ENCODE measurements at places on chromosomes 1 and 21.

DNA sequence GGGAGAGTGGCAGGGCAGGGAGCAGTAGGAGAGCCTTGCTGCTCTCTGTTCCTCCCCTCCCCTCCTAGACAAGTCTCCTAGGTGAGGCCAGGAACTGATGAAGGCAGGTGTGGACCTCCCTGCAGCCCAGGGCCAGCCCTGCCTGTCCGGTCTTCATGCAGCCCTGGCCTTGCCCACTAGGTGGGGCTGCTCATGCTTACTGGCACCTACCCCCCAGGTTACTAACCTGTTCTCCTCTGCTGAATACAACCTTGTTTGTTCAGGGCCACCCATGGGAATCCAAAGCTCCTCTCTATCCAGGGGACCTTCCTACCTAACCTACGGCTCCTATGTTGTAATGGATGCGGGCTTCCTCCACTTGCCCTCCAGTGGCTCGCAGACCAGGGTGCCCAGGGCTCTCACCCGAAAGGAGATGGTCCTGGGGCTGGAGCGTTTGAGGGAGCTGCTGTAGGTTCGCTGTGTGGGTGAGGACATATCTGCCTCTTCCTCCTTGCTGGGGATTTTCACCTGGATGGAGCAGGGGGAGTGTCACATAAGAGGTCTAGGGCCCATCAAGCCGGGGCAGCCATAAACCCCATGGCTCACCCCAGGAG is 7.9 kb upstream of the TNNT2 start:
- DNase-seq: peak; percentile 34

- DNase-seq: peak; percentile 64
Observed at GRCh38 chr1:111199881-111200801, at the start of gene DENND2D. TSS of gene DENND2D (minus strand) at chr1:111200646. CDS start at chr1:111200459, 187 bp downstream.

DNA sequence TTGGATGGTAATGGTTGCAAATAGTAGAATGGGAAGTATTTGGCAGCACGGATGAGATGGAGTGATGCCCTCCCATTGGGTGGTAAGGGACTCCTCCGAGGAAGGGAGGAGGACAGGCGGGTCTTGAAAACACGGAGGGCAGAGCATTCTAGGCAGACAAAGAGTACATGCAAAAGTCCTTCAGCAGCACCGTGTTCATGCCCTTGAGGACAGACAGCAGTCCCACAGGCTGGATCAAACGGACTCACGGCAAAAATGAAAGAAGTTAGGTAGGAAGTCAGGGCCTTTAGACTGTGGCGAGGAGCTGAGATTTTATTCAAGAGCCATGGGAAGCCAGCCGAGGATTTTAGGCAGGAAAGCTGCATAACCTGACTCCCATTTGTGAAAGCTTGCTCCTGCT is 253.9 kb downstream of the RHOU start:
- no peak for DNase-seq

DNA sequence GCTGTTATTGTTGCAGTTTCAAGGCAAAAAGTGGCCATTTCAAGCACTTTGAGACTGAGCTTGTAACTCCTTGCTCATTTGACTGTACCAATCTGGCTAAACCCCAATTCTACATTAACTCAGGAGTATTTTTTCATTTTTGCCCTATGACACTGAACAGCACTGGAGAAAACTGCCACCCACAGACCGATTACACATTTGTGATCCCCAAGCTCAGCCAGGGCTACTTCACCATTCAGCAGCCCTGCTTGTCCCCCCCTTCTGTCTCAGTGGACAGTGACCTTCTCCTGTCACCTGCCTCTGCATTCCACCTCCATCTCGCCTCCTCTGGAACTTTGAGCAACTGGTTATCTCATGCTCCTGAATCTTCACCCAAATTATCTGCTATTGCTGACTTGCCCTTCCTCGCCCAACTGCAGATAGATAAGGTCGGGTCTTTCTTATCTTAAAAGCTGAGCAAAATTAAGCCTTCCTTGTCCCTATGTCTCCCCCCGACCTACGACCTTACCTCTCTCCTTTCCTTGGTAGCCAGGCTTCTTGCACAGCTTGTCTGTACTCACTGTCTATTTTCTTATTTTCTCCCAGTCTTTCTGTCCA is 25.3 kb downstream of the SPATA46 start:
- DNase-seq: no peak

- DNase-seq: no peak
Observed at GRCh38 chr1:188769936-188770335, 1707.7 kb downstream of the BRINP3 start.

DNA sequence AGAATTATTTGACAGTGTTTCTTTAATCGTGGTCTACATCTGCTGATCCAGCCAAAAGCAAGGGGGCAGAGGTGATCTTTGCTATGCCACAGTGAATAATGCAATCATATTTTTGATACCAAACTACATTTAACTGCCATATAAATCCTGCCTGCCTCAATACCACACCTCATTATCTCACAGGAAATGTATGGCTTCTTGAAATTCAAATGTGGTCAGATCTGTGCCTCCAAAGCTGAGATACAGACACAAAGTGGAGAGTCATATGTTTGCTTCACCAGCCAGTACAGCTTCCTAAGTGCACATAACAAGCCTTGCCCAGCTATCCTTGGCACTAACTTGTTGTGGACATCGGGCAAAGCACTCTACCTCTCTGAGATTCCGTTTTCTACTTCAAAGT is 250.0 kb upstream of the NFIA start:
- no peak for DNase-seq

- DNase-seq: no peak
Observed at GRCh38 chr1:220755309-220755708, 7.2 kb downstream of the MTARC2 start.

DNA sequence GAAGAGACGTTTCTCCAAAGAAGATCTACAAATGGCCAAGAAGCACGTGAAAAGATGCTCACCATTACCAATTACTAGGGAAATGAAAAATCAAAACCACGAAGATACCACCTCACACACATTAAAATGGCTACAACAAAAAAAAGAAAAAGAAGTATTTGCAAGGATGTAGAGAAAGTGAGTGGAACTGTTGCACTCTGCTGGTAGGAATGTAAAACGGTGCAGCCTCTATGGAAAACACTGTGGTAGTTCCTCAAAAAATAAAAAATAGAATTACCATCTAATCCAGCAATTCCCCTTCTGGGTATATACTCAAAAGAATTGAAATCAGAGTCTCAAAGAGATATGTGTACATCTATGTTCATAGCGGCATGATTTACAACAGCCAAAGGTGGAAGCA is 115.4 kb upstream of the EDN2 start:
- no peak for DNase-seq

- no peak for DNase-seq
Observed at GRCh38 chr1:201186192-201186591, 4.4 kb upstream of the IGFN1 start.

DNA sequence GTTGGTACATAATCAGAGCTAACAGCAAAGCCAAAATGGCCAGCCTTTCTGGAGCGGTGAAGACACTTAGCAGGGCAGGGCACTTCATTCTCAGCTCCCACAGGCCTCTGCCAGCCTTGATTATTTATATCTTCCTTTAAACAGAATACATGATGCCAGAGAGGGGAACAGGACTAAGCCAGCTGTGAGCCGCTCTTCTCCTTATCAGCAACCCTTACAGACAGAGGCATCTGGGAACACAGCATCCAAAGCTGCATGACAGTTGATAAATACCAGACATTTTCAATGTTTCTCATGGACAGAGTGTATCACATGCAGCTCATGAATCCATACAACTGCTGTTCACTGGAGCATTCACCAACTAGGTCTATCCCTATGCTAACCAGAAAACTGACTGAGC is 29.1 kb downstream of the DNAJC11 start:
- DNase-seq: no peak

DNA sequence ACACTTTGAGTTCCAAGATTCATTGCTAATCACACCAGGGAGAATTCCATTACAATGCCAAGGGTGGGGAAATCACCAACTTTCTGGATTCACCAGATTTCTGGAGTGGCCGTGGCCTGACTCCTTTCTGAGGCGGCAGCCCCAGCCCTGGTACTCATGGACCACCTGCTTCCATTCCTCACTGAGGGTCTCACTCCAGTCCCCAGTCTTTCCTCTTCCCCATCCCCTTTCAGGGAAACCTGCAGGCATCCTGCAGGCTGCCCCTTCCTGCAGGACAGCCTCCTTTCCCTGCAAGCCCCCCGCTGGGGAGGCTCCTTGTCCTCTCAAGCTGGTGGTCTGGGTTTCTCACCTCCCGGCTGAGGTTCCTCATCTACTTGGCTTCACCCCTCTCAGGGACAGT is 12.7 kb upstream of the CDK18 start:
- no peak for DNase-seq

DNA sequence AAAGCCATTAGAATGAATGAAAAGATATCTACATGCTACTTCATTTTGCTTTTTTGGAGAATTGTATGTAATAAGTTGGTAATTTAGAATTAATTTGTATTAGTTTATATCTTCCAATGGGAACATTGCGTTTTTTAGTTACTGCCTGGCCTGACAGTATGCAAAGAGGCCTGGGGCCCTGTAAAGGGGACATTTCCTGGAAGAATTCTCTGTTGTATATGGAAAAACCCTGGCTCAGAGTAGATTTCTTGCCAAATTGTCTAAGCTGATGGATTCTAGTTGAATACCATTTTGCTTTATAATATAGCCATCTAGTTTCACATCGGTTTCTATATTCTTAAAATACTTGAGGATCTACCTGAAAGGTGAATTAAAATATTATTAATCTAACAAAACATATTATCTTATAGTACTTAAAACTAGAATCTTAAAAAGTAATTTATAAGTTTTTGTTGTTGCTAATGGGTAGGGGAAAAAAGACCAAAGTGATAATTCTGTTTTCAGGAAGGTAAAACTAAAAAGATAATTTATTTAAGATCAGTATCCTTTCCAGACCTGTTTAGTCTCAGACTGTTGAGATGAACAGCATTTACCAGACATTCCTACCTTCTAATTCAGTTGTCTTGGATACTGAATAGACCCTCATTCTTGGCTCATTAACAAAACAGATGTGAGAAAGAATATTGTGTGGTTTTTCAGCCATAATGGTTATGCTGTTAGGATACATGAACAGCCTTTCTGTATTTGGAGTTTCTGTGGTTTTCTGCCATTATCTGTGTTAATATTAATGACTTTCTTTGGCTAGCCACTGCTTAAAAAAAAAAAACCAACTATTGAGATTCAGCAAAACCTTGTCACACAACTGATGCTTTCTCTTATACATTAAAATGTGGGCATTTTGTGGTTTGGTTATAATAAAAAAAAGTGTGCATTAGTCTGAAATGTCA is 4.8 kb downstream of the AGO3 start:
- DNase-seq: no peak

GRCh38 chr21:45922648-45923047 is 58.9 kb upstream of the COL6A1 start:
- no peak for DNase-seq

GRCh38 chr1:229383961-229384360 is 41.1 kb upstream of the CCSAP start:
- no peak for DNase-seq

DNA sequence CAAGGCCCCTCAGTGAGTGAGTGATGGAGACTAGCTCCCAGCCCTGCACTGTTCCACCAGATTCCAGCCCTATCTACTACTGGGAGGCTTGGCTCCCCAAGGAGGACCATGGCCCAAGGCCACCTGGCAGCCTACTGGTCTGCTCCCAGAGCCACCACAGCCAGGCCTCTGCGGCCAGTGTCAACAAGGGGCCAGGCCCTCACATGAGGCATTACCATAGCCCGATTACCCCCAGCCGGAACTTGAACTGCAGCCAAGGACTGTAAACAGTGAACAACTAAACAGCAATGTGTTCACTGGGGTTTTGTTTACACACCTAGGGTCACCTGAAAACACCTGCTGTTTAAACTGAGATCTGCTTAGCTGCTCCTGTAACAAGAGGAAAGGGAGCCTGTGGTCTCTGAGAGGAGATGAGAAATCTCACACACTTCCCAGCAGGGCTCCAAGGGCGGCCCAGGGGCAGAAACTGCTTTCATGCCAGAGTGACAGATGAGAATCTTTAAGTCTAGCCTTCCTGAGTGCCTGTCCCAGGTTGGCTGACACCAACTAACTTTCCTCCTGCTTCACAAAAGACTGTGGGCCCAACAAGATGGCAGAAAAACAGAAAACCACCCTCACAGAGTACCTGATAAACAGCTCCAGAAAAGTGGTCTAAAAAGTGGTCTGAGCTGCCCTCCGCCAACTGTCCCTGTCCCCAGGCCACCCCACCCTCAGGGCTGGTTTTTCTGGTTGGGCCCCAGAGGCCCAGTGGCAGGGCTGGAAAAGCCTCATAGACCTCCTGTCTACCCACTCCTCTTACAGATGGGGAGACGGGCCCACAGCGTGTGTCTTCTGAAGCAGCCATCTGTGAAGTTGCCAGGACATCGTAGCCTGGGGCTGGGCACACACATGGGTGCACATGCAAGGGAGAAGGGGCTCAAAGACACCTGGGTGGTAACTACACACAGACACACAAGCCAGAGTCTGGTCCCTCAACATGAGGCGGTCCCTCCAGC is 28.8 kb downstream of the MEF2D start:
- no peak for DNase-seq

DNA sequence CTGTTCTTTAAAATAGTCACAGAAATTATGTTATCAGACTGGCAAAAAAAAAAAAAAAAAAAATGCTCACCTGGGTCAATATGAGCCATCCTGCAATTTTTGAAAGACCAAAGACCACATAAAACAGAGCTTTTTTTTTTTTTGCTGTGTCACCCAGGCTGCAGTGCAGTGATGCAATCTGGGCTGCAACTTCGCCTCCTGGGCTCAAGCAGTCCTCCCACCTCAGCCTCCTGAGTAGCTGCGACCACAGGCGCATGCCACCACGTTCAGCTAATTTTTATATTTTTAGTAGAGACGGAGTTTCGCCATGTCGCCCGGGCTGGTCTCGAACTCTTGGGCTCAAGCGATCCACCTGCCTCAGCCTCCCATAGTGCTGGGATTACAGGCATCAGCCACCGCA is 62.8 kb downstream of the RGS13 start:
- no peak for DNase-seq

GRCh38 chr1:164562511-164562910 is 3.5 kb downstream of the PBX1 start:
- no peak for DNase-seq

DNA sequence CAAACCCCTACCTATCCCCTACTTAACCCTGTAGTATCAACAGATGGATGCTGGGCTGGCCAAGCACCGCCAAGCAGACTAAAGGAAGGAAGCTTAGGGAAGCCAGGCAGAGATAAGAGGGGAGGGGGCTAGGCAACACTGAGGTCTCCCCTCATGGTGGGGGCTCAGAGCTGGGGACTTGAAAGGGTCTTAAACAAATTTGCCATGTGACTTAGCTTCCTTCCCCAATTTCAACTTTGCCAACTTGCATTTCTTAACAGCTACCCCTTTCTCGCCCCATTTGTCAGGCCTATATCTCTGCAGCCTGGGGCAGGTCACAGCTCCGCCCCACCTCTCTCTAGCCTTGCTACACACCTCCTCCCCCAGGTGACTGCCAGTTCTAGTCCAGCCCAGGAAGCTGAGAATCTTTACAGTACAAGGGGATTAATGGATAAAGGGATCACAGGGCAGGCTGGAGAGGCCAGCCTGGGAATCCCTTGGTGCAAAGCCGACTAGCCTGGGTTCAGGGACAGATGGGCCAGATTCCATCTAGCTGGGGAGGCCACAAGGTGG is 3.4 kb downstream of the KIF21B start:
- peak; percentile 25 for DNase-seq

- DNase-seq: no peak
Observed at GRCh38 chr21:39673163-39673562, 60.4 kb downstream of the B3GALT5 start.

GRCh38 chr1:231826566-231826965 is 200.0 kb downstream of the DISC1 start:
- no peak for DNase-seq
